CD4-positive, alpha-beta T cell treated with Interleukin-2 at 100 ng/mL for 4 hours (primary cell): ENCODE measurements at places on chromosomes 12 and 14.
A peak's percentile ranks its signal among the peaks of the same experiment; 100 is the strongest.

DNA sequence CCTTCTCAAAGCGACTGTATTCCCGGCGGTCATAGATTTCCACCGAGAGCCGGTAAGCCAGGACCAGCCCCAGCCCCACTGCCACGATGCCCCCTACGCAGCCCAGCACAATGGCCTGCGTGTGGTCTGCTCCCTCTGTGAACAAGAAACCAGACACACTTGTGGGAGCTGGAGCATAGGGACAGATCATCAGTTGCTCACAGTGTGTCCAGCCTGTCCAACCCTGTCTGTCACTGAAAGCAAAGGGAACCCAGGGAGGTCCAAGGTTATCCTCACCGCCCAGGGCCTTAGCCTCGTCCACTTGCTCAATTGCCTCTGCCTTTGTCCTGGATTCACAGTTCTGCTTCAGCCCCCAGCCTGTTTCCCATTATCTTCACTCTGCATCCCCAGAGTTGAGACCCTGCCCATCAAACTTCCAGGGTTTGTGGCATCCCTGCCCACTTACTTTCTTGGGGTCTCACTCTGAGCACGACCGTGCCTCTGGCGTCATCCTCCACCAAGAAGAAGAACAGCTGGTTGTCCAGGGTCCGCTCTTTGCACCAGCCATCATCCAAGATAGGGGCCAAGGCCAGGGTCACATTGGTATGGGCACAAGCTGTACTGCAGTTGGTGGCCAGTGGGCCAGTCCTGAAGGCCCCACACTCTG, 11.3 kb upstream of the CSAD start:
- no peak for DNase-seq

GRCh38 chr12:79056775-79057174, 192.2 kb downstream of the SYT1 start:
- DNase-seq = no peak

DNA sequence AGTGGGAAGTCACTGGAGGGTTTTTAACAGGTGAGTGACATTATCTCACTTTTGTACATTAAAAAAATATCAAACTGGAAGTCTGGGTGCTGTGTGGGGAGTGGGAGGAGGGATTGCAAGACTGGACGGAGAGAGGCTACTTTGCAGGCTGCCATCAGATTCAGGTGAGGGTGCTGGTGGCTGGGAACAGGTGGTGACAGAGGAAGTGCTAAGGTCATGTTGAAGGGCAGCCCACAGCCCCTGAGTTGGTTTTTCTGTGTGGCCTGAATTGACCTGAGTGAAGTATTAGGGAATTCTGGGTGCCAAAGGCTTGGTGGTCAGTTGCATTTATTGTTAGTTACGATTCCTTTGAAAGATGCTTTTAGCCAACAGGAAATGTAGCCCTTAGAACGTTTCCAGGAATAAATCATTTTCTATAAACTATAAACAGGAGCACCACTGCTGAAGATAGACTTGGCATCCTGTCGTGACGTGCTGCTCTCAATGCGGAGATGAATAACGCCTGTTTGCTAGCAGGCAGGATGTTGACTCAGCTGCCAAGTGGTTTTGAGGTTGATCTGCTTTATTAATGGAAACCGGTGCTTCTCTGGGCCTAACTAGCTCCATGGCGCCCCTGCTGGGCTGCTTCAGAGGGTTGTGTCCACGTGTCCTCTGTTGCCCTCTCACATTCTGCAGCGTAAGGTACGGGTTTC, 707.5 kb upstream of the TMEM132C start:
- peak; percentile 25 for DNase-seq

GRCh38 chr14:101055776-101056374, 152.4 kb upstream of the RTL1 start:
- DNase-seq = no peak

DNA sequence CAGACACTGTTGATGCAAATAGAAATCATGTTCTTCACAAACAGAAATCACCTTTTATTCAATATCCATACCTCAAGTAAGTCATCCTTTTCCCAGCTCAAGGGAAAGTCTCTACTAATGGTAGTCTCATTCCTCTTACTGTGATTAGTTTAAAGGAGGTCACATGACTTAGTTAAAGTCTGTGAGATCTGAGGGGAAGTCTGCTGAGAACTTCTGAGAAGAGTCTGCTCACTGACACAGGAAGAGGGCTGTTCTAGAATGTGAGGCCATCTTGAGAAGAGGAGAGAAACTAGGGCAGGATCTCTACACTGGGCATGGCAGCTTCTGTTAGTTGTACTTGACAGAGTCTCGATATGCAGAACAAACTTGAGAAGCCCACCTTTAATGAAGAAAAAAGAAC, 146.8 kb downstream of the C12orf42 start:
- DNase-seq = no peak

DNA sequence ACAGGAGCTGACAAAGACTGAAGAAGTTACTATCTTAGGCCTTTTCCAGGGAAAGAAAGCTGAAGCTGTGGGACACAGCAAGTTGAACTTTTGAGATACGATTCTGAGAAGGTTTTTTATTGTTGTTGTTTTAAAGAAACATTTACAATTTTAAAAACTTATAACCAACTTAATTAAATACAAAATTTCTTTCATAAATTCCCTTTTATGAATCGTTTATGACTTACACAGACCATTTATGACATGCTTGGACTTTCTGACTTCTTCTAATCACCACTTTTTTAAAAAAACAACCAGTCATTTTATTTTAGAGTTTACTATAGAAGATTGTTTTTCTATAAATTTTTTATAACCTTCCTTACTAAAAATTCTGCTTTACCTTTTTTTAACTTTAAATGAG, 68.7 kb downstream of the DHRS2 start:
- no peak for DNase-seq

GRCh38 chr14:37865719-37866549, 270.5 kb downstream of the TTC6 start:
- no peak for DNase-seq

DNA sequence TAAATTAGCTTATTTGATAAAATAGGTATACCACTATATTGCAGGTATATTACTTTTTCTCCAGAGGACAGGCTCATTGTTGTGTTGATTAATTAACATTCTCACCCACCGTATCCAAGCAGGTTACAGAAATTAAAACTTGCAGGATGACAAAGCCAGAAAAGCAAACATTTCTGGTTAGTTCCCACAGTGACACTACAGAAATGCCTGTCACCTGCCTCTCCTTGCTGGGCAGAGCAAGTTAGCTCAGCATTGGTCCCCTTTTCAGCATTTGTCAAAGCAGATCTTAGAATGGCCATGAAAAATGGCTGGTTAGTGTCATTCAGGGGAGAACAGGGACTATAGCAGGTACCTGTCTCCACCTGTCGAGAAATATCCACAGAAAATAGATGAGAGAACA, 38.8 kb downstream of the RMST start:
- DNase-seq = no peak

GRCh38 chr12:110995016-110995415, 74.6 kb upstream of the MYL2 start:
- DNase-seq = no peak

- peak; percentile 21 for DNase-seq
Measured at GRCh38 chr12:50246873-50247612, 36.3 kb downstream of the LIMA1 start.
